Stimulated activated CD8-positive, alpha-beta memory T cell treated with anti-CD3 and anti-CD28 coated beads, Interleukin-4, amount 100 ng/mL, for 1 hour (primary cell): ENCODE measurements at places on chromosomes 6 and 20.

- DNase-seq = no peak
Measured at GRCh38 chr6:14086701-14087100, 30.9 kb upstream of the CD83 start.

DNA sequence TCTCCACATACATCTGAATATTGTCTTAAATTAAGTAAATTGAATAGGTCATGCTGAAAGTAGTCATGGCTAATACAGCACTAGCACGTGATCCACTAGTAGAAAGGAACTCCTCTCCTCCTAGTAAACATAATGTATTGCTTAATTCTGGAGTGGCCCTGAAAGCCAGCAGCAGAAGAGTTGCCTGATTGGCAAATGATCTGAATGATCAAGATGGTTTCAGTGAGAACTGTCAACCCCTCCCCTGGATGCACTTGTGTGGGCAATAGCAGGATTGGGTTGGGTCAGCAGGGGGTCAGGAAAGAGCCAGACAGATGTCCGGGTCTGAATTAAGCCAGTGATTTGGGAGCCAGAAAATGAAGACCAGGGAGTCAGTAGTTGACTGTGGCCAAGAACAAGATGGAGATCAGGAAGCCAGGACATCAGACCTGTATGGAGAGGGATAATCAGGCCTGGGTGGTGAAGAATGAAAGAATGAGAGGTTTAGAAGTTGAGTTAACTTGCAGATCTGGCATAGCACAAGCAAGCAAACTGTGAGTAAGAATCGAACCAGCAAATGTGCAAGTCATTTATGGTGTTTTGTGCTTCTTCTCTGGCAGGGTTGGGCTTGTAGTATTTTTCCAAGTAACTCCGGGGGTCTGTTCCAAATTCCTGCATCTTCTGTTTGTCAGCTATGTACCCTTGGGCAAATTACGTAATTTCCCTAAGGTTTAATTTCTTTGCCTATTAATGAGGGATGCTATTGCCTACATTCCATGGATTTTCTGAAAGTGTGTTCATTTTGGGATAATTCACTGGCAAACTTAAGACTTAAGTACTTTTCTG, 304.9 kb downstream of the CD109 start:
- DNase-seq = no peak

DNA sequence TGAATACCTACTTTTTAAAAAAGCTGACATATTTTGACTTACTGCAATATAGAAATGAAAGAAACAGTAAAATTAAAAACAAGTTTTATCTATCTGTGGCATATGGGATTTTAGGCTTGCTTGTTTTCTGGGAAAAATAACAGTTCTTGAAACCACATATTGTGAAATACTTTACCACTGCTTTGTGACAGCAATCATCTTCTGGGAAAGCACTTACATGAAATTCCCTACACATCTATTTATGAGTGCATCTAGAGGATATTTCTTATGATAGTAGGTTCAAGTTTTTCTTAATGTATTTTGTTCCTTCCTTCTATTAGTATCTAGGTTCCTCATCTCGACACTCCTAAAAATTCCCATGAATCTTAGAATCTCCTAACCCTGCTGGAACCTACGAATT, 75.2 kb downstream of the STXBP5 start:
- no peak for DNase-seq

- no peak for DNase-seq
Measured at GRCh38 chr6:18119236-18119635, 3.2 kb downstream of the NHLRC1 start.

DNA sequence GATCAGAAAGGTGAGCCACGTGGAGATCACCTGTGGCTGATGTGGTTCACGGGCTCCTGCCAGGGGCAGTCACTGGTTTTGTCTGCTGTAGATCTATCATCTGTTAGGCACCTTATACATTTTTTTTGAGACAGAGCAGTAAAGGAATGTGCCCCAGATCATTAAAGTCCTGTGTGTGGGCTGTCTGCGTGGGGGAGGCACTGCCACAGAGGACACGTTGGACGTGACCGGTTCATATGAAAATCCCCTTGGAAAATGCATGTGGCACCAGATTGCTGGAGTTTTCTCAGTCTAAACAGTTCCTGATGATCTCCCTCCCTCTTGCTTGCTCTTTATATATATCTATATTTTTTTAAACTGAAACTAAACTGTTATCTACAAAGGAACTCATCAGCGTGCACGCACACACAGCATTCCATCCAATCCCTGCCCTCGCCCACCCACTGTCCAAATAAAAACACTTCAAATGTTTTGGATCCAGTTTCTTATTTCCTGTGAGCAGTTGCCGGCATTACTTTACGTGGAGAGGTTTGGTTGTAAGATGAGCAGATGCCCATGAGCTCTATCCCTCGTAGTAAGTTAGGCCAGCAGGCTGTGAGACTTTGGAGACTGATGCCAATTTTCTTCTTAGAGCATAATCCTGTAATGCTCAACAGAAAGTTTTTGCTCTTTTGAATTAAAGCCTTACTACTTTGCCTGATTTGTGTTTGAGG, 161.6 kb upstream of the EXOC2 start:
- DNase-seq = no peak

DNA sequence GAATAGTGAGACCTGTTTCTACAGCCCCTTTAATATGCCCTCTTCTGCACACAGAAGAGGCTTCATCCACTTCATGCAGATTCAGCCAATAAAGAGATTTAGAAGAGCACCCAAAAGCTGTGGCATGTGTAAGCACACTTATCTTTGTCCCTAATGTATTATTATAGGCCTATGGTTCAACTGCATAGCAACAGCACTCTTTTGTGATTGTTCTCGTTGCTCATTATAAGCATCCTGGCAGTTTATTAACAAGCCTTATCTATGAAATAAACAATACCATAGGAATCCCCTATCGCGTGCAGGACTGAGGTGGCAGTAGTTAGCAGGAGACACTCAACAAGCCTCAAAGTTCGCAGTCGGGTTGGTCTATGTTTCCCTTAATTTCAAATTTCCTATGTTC, 138.5 kb upstream of the BEND6 start:
- DNase-seq = no peak
